ENCODE measurements at places on chromosomes 5 and 9.
A peak's percentile ranks its signal among the peaks of the same experiment; 100 is the strongest.

- H3K4me1 ChIP-seq = peaks cover 34% of the 10 kb centered on the region
- peak; percentile 86 for DNase-seq
- no peak overlapping the region for H3K4me3 ChIP-seq
Observed at GRCh38 chr5:65611524-65611923, 12.6 kb downstream of the TRIM23 start.

GRCh38 chr5:176737746-176738636, 72.4 kb upstream of the UNC5A start:
- H3K36me3 ChIP-seq = no peaks in the 10 kb centered on the region
- H3K4me3 ChIP-seq = no peak overlapping the region
- DNase-seq = peak; percentile 19
- no peaks in the 10 kb centered on the region for H3K27me3 ChIP-seq
- peaks cover 10% of the 10 kb centered on the region for H3K4me1 ChIP-seq
- H3K27ac ChIP-seq = no peak overlapping the region

DNA sequence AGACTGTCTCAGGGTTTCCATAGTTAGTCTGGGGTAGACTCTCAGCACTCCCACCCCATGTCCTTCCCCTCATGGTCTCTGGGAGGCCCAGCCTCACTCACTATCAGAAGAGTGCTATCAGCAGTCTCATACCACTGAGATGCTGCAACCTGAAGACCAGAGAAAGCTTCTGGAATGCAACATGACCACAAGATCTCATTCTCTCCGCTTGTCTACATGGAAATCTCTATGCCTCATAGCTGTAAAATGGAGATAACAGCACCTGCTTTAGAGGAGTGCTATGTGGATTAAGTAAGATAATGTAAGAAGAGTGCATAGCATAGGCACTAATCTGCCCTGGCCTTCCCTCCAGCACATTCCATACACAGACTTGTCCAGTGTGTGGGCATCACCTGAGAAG, 47.0 kb upstream of the ZNF169 start:
- DNase-seq = peak; percentile 18
- no peak overlapping the region for H3K27ac ChIP-seq
- no peaks in the 10 kb centered on the region for H3K36me3 ChIP-seq
- no peaks in the 10 kb centered on the region for H3K27me3 ChIP-seq
- H3K4me1 ChIP-seq = no peaks in the 10 kb centered on the region

GRCh38 chr9:90140131-90140818, 502.3 kb downstream of the DIRAS2 start:
- no peaks in the 10 kb centered on the region for H3K36me3 ChIP-seq
- H3K4me1 ChIP-seq = no peaks in the 10 kb centered on the region
- no peak overlapping the region for H3K4me3 ChIP-seq
- H3K27me3 ChIP-seq = no peaks in the 10 kb centered on the region
- DNase-seq = no peak

- no peaks in the 10 kb centered on the region for H3K4me1 ChIP-seq
- no peaks in the 10 kb centered on the region for H3K36me3 ChIP-seq
- no peak overlapping the region for H3K4me3 ChIP-seq
- no peaks in the 10 kb centered on the region for H3K27me3 ChIP-seq
- no peak overlapping the region for H3K27ac ChIP-seq
- DNase-seq = no peak
Observed at GRCh38 chr5:27875148-27875547, 836.8 kb upstream of the CDH9 start.

DNA sequence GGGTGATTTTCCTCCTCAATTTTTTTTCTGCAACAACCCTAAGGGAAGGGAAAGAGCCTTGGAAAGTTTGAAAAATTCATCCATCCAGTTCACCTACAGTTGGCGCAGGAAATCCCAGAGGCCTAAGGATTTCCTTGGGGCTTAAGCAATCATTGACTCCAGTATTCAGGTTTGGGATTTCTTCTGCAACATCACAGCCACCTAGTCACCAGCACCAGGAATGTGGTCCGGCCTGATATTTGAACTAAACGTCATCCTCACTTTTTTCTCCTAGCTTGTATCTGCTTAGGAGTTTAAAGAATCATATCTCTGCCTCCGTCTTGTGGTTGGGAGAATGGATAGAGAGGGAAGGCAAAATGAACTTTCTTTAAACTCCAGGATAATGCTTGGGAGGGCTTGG, 20.2 kb upstream of the TLE4 start:
- DNase-seq = no peak
- H3K4me3 ChIP-seq = no peak overlapping the region
- no peaks in the 10 kb centered on the region for H3K27me3 ChIP-seq
- no peaks in the 10 kb centered on the region for H3K4me1 ChIP-seq

GRCh38 chr5:23064710-23065109, 211.6 kb upstream of the CDH12 start:
- no peaks in the 10 kb centered on the region for H3K4me1 ChIP-seq
- H3K27ac ChIP-seq = no peak overlapping the region
- DNase-seq = no peak
- no peaks in the 10 kb centered on the region for H3K36me3 ChIP-seq
- H3K27me3 ChIP-seq = no peaks in the 10 kb centered on the region

DNA sequence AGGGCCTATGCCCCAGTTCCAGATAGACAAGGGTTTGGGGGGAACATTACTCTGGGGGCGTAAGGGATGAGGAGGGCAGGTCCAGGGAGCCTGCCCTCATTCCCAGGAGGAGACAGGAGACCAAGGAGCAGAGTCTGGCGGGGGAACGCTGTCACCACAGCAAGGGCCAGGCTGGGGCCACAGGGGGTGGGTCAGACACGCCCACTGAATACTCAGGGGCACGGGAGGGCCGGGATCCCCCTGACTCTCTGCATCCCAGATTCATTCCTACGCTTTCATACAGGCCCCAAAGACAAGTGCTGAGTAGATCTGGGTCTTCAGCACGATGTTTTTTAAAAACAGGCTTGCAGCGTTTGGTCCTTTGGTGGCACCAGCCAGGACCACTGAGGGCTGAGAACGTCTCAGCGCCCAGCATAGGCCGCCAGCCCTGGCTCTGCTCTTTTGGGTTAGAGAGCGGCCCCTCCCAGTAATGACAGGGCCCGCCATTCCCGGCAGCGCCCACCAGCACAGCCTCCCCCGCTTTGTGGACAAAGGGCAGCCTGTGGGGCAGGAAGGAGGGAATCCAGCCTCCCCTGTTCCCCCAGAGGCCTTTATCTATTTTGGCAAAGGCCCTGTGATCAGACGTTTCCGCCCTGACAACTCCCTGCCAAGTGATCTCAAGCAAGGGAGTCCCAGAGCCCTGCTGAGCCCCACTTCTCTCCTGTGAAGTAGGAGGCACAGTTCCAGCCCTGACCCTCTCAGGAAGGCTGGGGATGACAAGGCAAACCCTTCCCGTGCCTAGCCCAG, 24.9 kb downstream of the NEK6 start:
- H3K4me3 ChIP-seq = no peak overlapping the region
- no peak for DNase-seq
- no peaks in the 10 kb centered on the region for H3K27me3 ChIP-seq
- H3K4me1 ChIP-seq = peaks cover 12% of the 10 kb centered on the region
- peak overlapping the region; percentile 48 for H3K27ac ChIP-seq

GRCh38 chr5:172127581-172127980, 60.4 kb downstream of the STK10 start:
- H3K27ac ChIP-seq = no peak overlapping the region
- H3K4me1 ChIP-seq = 0 out of 2 replicates have a peak, but pooled peaks cover 6% of the 10 kb centered on the region
- H3K4me3 ChIP-seq = no peak overlapping the region
- H3K36me3 ChIP-seq = no peaks in the 10 kb centered on the region

DNA sequence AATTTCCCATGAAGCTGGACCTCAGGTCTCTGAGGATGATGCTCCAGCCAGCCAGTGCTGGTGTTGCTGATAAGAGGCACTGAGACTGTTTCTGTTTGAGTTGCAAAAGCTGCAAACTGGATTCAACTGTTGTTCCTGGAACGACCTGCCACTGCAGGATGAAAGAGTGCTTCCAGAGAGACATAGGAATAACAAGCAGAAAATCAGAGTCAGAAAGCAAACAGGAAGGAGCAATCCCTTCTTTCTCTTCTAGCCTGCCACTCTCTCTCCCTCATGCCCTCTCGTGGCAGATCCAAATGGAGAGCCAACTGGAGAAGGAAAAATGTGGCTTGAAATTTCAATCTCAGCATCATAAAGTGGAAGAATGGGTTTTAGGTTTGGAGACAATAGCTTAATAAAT, 110.4 kb downstream of the STARD4 start:
- no peak overlapping the region for H3K27ac ChIP-seq
- H3K27me3 ChIP-seq = no peaks in the 10 kb centered on the region
- H3K4me3 ChIP-seq = no peak overlapping the region
- no peak for DNase-seq
- H3K4me1 ChIP-seq = 0 out of 2 replicates have a peak, but pooled peaks cover 3% of the 10 kb centered on the region

DNA sequence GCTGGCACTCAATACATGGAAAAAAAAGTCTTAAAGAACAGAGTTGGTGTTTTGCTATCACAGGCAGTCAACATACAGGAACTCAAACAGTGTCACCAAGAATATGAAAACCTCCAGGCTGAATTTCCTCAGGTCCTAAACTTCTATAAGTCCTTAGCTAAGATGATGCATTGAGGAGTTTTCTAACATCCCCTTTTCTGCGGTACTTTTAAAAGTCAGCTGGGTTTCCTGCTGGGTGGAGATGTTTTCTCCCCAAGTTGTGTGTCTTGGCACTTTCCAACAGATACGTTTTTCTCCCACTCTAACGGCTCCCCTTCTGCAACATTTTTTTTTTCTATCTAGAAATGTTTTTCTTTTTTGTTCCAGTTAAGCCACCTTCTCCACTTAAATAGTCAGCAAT, 244.8 kb upstream of the HAPLN1 start:
- H3K36me3 ChIP-seq = no peaks in the 10 kb centered on the region
- no peak overlapping the region for H3K27ac ChIP-seq
- no peaks in the 10 kb centered on the region for H3K4me1 ChIP-seq
- no peak overlapping the region for H3K4me3 ChIP-seq
- no peak for DNase-seq

GRCh38 chr9:134477342-134477925, 151.2 kb downstream of the RXRA start:
- no peaks in the 10 kb centered on the region for H3K27me3 ChIP-seq
- H3K4me3 ChIP-seq = no peak overlapping the region
- DNase-seq = no peak
- no peaks in the 10 kb centered on the region for H3K4me1 ChIP-seq

DNA sequence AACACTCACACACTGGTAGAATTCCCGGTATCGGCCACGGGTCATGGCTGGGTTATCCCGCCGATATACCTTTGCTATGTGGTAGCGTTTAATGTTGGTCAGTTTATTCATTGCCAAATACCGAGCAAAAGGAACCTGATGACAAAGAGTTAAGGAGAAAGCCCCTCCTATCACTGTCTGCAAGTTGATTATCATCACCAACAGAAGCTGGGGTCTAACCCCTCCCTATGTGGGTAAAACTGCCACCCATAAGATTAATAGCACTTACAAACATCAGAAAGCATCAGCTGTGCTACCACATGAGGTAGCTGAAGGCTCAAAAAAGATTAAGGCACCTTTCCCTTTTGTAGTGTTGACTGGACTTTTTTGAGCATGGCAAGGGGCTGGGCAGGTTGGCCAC, 5.6 kb upstream of the DND1 start:
- no peaks in the 10 kb centered on the region for H3K27me3 ChIP-seq
- DNase-seq = no peak
- H3K4me1 ChIP-seq = no peaks in the 10 kb centered on the region
- H3K4me3 ChIP-seq = no peak overlapping the region
- no peak overlapping the region for H3K27ac ChIP-seq

GRCh38 chr5:18050345-18050744, 416.1 kb downstream of the TAF11L14 start:
- no peaks in the 10 kb centered on the region for H3K36me3 ChIP-seq
- DNase-seq = no peak
- H3K27ac ChIP-seq = no peak overlapping the region
- H3K27me3 ChIP-seq = no peaks in the 10 kb centered on the region

- H3K4me3 ChIP-seq = no peak overlapping the region
- no peak overlapping the region for H3K27ac ChIP-seq
- H3K36me3 ChIP-seq = no peaks in the 10 kb centered on the region
- no peaks in the 10 kb centered on the region for H3K4me1 ChIP-seq
- no peak for DNase-seq
- H3K27me3 ChIP-seq = no peaks in the 10 kb centered on the region
Observed at GRCh38 chr5:40364441-40364840, 315.3 kb upstream of the PTGER4 start.

- no peaks in the 10 kb centered on the region for H3K36me3 ChIP-seq
- H3K4me3 ChIP-seq = no peak overlapping the region
- no peak for DNase-seq
- H3K27ac ChIP-seq = no peak overlapping the region
- no peaks in the 10 kb centered on the region for H3K4me1 ChIP-seq
Observed at GRCh38 chr5:112479418-112479817, 60.3 kb upstream of the EPB41L4A start.

DNA sequence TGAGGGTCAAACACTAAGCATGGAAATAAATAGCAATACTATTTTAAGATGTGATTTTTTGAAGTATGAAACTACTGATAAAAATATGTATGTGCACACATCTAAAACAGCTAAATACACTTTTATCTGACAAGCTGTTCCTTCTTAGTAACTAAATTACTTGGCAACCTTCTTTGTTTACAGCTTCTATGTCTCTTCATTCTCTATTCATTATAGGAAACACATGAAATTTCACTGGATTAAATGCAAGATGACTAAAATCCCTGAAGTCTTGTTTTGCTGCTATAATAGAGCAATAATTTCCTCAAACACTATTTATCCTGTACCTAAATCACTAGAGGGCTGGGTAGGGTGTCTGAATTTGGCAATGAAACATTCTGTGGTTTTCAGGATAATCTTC, 11.7 kb downstream of the RICTOR start:
- H3K27ac ChIP-seq = no peak overlapping the region
- no peak for DNase-seq
- H3K36me3 ChIP-seq = no peaks in the 10 kb centered on the region
- H3K4me3 ChIP-seq = no peak overlapping the region
- no peaks in the 10 kb centered on the region for H3K4me1 ChIP-seq
- H3K27me3 ChIP-seq = no peaks in the 10 kb centered on the region
